T-helper 1 cell (primary cell): ENCODE measurements at places on chromosomes 7 and 10.
A peak's percentile ranks its signal among the peaks of the same experiment; 100 is the strongest.

- DNase-seq: no peak
These were observed 10.4 kb upstream of the FGFR2 start for GRCh38 chr10:121608469-121609190.

DNA sequence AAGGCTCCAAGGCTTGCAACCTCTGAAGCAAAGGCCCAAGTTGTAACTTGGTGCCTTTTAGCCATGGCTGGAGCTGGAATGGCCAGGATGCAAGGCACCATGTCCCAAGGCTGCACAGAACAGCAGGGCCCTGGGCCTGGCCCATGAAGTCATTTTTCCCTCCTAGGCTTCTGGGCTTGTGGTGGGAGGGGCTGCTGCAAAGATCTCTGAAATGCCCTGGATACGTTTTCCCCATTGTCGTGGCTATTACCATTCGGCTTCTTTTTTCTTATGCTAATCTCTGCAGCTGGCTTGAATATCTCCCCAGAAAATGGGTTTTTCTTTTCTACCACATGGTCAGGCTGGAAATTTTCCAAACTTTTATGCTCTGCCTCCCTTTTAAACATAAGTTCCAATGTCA, 234.2 kb downstream of the CDK14 start:
- DNase-seq: no peak

DNA sequence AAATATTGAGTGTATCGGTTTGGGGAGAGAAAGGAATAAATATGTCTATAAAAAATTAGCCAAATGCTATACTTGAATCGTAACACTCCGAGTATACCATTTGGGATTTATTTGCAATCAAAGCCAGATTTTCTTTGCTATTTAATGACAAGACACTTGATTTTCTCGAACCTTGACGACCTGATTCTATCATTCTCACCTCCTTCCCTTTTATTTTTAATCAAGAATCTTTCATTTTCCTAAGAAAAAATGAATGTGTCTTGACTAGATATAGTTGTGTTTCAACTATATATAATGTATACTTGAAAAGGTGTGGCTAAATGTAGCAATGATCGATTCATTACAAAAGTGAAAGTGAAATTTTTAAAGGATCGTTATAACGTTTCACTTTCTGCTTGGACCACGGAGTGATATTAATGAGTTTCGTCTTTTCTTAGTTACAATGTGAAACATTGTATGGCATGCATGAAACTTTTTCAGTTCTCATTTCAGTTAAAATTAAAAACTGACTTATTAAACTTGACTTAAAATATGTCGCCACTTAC, 562 bp downstream of the NUB1 start:
- peak; percentile 66 for DNase-seq

DNA sequence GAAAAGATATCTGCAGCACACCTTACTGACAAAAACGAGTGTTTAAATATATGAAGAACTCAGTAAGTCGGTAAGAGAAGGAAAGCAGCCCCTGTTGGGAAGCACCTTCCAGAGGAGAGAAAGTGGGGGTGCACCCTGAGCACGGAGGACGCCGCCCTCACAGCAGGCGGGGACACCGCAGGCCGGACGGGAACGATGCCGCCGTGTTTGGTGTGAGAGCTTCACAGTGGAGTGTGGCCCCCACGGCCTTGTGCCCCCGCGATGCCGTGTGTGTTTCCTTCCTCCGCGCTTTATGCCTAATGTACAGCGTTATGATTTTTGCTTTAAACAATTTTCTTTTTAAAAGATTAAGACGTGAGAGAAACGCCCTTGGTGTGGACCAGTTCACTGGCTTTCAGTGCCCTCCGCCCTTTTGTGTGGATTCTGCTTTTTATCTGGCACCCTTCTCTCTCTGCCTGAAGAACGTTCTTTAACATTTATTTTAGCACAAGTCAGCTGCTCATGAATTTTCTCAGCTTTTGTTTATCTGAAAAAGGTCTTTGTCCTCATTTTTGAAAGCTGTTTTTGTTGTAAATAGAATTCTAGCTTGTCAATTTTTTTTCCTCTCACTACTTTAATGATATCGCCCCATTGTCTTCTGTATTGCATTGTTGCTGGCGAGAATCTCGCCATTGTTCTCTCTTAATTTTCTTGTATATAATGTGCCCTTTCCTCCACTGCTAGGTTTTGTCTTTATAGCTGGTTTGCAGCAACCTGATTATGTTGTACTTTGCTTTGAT, 110.7 kb downstream of the INPP5A start:
- DNase-seq: no peak

- no peak for DNase-seq
These were observed 517.5 kb upstream of the GALNT17 start for GRCh38 chr7:70614237-70615045.

DNA sequence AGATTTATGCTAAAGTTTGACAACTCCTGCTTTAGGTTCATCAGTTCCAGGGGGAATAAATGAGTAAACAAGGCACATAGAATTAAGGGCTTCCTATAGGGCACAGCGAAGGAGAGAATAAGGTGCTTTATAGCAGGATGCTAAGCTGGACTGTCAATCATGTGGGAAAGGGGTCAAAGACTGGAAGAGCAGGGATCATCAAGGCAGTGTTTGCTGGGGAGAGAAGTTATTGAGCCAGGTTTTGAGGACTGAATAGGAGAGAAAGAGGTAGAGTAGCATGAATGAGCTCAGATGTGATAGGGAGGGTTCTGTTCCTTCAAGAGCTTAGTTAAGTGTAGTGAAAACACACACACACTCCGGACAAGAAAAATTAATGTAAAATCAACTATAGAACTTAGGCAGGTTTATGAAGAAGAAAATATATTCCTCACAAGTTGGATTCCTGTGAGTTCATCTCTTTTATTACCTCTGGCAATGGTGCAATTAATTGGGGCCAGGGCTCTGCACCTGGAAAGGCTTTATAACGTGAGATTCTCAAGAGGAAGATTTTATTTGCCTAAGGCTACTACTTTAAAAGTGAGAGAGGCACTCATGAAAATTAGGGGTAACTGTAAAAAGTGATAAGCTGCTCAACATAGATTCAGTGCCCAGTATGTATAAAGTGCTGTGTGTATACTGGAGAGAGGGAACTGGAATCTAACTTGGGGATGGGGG, 222.4 kb downstream of the AUTS2 start:
- no peak for DNase-seq

DNA sequence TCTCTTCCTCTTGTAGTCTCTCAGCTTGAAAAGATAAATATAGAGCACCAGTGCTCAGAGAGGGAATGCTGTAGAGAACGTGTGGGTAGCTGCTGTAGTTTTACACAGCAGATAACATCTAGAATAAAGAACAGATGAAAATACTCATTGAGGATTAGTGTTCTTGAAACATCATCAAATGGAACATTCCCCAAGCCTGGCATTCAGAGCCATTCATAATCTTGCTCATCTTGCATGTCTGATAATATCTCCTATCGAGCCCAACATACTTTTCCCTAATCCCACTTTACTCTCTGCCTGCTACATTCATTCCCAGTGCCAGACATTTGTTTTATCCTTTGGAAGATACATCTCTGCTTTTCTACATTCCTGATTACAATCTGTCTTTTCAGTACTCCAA, 35.2 kb downstream of the MCU start:
- DNase-seq: no peak

- DNase-seq: no peak
These were observed 232.5 kb downstream of the SKIDA1 start for GRCh38 chr10:21292763-21293517.

GRCh38 chr10:23095966-23096801, 805 bp downstream of the MSRB2 start:
- DNase-seq: no peak

DNA sequence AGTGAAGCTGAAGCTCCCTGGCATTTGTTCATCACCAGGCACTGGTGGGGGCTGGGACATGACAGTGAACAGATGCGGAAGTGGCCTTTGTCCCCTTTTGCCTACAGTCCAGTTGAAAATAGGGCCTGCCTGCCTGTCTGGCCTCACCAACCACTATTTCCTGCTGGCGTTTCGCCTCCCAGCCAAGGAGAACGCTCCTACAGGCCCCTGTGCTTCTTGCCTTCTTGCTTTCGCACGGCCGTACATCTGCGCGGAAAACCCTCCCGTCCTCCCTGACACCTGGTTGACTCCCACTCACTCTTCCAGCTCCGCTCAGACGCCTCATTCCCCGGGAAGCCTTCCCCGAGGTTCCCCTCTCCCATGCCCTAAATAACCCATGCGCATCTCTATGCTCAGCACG, 317.3 kb downstream of the PRPF18 start:
- DNase-seq: no peak

DNA sequence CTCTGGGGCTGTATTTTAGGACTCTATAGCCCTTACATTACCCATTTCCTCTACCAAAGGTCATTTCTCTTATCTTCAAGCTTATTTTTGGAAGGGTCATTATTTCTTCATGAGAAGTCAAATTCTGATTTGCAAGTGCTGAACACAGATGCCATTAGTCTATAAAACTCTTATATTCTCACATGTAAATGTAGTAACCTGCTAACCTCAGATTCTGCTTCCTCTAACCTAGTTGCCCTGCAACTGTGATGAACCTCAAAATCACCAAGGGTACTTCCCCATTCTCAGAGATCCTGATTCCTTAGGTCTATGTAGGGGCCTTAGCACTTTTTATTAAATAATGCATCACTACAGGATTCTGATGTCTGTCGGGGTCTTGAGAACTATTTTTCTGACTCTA, 6.3 kb downstream of the FAS start:
- DNase-seq: no peak

- DNase-seq: no peak
These were observed 2.1 kb downstream of the COL13A1 start for GRCh38 chr10:69803809-69804208.

GRCh38 chr7:38142736-38143135, 35.3 kb upstream of the STARD3NL start:
- DNase-seq: no peak

DNA sequence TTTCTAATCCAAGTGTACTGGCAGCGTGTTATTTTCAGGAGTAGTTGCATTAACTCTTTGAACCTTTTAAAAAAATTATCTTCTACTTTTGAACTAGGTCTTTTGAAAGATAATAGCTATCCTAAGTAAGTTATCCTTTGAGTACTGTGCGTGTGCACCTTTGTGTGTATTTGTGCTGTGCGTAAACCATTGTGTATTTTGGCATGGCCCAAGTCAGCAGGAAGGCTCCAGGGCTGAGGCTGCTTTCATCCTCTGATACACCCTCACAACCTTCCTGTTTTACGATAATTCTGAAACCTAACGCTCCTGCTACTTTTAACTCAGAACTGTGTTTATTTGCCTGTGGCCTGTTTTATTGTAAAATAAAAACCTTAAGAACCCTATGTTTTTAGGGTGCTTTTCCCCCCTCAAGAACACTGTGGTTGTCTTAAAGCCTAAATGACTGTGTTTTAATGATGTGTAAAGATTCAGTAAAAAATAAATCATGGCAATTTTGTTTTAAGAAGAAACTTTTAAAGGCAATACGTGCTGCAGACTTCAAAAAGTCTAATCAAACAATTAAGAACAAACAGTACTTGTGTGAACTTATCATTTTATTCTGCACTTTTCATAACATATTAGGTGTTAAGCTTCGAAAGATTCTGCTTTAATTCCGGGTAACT, 57.5 kb downstream of the HDAC9 start:
- DNase-seq: no peak

GRCh38 chr10:102642736-102643335, 1.4 kb upstream of the TRIM8 start:
- peak; percentile 41 for DNase-seq

- DNase-seq: no peak
These were observed 22.3 kb upstream of the TMEM72 start for GRCh38 chr10:44888886-44889285.

DNA sequence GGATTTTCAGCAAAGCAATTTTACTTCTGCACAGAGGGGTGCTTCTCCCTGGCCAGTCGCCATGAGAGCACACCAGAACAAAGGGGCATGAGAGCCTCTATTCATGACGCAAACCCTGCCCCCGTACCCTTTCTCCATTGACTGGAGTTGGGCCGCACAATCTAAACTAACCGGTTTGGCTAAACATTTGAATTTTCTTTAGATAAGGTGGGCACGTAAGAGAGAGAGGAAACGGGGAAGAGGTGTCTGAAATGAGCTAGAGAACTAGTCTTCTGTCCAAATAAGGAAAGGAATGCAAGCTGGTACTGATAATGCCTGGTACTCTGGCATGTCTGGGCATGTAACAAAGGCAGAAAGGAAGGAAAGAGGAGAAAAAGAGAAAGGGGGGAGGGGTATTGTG, 13.2 kb upstream of the SCIN start:
- no peak for DNase-seq

DNA sequence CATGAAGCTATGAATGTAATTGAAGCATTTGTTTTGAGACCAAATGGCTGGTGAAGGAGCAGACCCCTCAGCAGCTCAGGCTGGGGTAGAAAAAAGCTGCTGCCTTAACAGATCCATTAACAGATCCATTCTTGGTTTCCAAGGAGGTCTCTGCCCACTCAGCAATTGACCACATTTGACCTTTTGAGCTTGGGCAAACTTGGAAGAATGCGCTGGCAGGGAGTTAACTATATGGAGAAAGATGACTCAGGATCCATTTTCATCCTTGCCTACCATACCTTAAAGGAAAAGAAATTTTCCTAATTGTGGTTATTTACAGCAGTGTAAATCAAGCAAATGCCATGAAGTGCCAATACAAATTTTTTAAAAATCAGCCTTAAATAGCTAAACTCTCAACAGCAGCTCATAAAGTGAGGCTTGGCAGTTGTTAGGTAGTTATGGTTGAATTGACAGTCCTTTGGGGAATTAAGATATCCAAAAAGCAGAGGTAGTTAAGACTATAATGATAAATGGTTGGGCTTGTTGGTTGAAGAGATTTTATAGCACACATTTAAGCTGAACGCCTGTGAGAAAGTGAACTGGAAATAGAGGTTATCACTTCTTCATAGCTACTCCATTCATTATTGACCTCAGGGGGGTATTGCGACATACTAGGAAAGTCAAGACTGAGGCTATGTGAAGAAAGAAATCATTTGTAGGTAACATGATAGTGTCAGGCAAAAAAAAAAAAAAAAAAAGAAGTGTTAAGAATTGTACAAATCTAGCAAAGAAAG, 83.9 kb downstream of the MKX start:
- DNase-seq: no peak

GRCh38 chr7:156929789-156930539, 19.5 kb upstream of the NOM1 start:
- DNase-seq: no peak

GRCh38 chr7:50645186-50645585, 80.0 kb upstream of the DDC start:
- DNase-seq: no peak

DNA sequence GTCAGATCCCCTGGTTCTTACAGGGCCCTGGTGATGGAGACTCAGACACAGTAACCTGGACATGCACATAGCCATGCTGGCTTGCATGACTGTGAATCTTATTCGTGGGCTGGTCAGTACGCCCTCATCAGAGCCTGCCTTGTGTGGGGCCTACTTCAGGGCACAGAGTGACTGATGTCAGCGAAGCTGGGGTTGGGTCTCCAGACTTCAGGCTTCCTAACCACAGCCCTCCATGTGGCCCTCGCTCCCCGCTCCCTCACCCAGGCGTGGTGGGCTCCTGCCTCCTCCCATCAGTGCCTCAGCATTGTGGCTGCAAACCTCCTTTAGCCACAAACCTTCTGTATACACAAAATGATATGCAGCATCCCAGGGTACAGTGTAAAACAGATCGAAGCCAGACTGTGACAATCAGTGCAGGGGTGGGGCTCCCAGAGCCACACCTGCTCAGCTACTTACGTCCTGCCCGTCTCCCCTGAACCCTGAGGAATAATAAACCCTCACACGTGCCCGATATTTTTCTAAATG, 7.1 kb upstream of the C10orf105 start:
- peak; percentile 35 for DNase-seq

GRCh38 chr7:10838228-10838627, 135.4 kb upstream of the PHF14 start:
- DNase-seq: no peak
